ENCODE measurements at places on chromosomes 6 and 20.

GRCh38 chr6:5053038-5053437, 32.1 kb upstream of the PPP1R3G start:
- no peak for DNase-seq

GRCh38 chr6:118382126-118382525, 166.0 kb upstream of the PLN start:
- no peak for DNase-seq

- DNase-seq: no peak
These were observed 2.8 kb upstream of the NUP153 start for GRCh38 chr6:17709476-17709875.

- no peak for DNase-seq
These were observed 19.5 kb downstream of the KIF3B start for GRCh38 chr20:32296819-32297420.

DNA sequence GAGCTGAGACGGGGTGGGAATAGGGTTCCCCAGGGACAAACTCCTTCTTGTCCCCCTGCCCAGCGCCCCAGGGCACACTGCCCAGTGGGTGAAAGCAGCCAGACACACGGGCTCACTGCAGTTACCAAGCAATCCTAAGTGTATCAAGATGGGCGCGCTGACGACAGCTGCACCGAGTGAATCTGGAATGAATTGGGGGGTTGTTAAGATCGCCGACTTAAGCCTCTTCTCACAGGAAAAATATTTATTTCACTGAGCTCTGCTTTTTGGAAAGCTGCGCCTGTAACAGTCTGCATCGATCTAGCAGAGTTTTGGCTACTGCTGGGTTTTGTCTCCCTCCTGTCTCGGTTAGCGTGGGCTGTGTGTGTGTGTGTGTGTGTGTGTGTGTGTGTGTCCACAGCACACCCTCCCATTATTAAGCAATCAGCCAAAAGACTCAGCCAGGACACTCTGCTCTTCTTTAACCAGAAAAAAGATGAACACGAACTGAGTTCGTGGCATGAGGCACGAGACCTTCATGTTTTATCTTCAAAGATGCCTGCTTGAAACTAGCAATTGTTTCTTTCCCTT, 35.9 kb downstream of the RIPOR3 start:
- no peak for DNase-seq

DNA sequence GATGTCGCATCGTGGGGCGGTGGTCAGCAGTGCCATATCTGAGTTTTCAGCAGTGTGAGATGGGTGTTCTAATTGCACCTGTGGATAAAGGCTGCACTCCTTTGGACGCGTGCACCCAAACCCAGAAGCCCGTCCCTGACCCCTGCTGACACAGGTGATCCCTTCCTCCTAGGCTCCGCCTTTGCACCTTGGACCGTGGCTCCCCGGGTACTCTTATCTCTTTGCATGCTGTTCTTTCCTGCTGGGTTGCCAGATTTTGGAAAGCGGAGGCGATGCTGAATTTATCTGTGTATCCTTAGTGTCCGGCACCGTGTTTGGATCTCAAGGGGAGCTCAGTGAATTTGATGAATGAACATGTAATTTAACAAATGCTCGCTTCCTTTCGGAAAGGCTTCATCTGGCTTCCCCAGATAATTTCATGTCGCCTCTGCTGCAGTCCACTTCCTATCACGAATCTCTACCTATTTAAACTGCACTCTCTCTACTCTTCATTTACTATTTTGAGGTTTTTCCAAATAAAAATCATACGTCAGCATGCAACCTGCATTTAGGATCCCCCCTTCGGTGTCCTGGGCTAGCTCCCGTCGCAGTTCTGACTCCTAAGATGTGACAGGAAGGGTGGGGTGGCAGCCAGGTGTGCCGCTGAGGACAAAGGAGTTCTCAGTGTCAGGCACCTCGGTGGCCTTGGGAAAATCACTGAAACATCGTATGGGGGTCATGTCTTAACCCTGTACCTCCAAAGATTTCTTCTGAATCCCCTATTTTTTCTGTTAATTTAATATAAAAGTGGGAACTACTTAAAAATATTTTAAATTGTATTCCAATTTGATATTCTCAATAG, 753 bp upstream of the PERP start:
- no peak for DNase-seq

DNA sequence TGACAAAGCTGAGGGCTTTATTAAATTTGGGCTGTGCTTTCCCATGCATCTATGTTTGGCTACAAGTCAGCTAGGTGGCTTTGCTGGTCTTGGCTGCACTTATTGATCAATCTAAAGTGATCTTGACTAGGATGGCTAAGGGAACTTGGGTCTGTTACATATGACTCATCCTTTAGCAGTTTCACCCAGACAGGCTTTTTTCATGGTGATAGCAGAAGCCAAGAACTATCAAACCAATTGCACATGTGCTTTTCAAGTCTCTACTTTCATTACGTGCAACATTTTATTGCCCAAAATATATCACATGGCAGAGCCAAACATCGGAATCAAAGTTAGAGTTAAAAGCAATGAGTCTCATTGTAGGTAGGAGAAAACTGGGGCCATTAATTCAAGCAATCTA, 626.3 kb downstream of the TENT5A start:
- no peak for DNase-seq

GRCh38 chr20:56706867-56707360, 77.8 kb downstream of the TFAP2C start:
- DNase-seq: no peak

All from stimulated activated CD8-positive, alpha-beta memory T cell treated with anti-CD3 and anti-CD28 coated beads, Interleukin-7, amount 100 ng/mL, for 4 hours (primary cell).